ENCODE measurements at places on chromosomes 1 and 21.

DNA sequence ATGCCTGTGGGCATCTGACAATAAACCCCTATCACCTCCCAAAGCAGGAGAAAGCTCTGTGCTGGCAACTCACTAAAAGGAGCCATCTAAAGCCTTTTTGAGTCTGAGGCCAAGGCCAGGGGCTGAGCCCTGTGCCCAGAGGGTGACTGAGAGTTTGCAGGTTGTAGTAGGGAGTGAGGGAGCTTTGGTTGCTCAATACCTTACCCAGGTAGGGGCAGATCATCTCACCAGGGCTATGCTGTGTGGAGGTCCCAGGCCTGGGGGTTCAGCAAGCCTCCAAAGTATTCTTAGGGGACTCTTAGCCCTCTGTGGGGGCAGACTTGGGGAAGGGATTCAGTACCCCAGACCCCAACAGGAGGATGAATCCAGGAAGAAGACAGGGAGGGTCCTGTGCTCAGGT lies 21.2 kb downstream of the S100A7 start:
- DNase-seq: no peak

- DNase-seq: no peak
Observed at GRCh38 chr1:204327359-204327758, 32.4 kb downstream of the PLEKHA6 start.

GRCh38 chr1:163414778-163415177 lies 93.0 kb downstream of the NUF2 start:
- no peak for DNase-seq

- DNase-seq: no peak
Observed at GRCh38 chr1:9041116-9041779, 15.0 kb upstream of the SLC2A7 start.

GRCh38 chr1:23977854-23978191 lies 2.3 kb downstream of the SRSF10 start:
- DNase-seq: no peak

- no peak for DNase-seq
Observed at GRCh38 chr1:201358596-201358995, 18.9 kb downstream of the TNNT2 start.

- DNase-seq: no peak
Observed at GRCh38 chr1:112934577-112934976, 21.4 kb downstream of the SLC16A1 start.

GRCh38 chr1:39890273-39890672 lies 7.0 kb upstream of the TRIT1 start:
- no peak for DNase-seq

- no peak for DNase-seq
Observed at GRCh38 chr1:162397943-162398560, 13.9 kb downstream of the SH2D1B start.

DNA sequence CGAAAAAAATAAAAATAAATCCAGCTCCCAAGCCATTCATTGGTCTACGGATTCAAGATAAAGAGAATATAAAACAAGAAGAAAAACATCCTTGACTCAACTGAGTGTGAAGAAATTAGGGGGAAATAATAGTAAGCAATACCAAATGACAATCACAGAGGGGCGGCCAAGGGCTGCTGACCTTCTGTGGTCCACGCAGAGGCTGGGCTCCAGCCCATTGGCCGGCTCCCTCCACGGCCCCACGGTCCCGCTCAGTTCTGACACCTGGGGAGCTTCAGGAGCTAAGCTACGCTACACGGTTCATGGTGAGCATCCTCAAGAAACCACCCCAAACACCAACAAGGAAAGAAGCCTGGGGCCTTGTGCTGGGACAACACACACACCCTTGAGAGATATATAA lies 400 bp upstream of the KRTAP10-12 start:
- DNase-seq: no peak

- DNase-seq: no peak
Observed at GRCh38 chr1:199298825-199299224, 660.0 kb downstream of the PTPRC start.

Measured in GOT3 (cell line).